ENCODE measurements at places on chromosomes 7 and 10. TPM values are rescaled to one million over a fixed set of nuclear protein-coding genes. Genes with fewer than 3 reads are reported as not detected.

- DNase-seq, result no peak
Observed at GRCh38 chr7:66255534-66256100, 50.5 kb downstream of the TPST1 start.

GRCh38 chr7:107933386-107934013 is 42.5 kb downstream of the DLD start:
- no peak for DNase-seq

Gene GARIN1A
- 0.07 TPM for total RNA-seq

Gene FOXI2
- total RNA-seq, result not detected

Gene CALHM3
- total RNA-seq, result not detected
